ENCODE measurements at places on chromosomes 6 and 20. TPM values are rescaled to one million over a fixed set of nuclear protein-coding genes. Genes with fewer than 3 reads are reported as not detected.

- H3K4me3 ChIP-seq, result no peak overlapping the region
- H3K36me3 ChIP-seq, result no peaks in the 10 kb centered on the region
- DNase-seq, result no peak
- no peak overlapping the region for H3K27ac ChIP-seq
Observed at GRCh38 chr6:91094806-91095475, 508.1 kb upstream of the MAP3K7 start.

ANKEF1 gene
- total RNA-seq, result 9.7 TPM

GRCh38 chr6:106379951-106380350, 19.4 kb downstream of the CRYBG1 start:
- no peaks in the 10 kb centered on the region for H3K27me3 ChIP-seq
- no peaks in the 10 kb centered on the region for H3K4me1 ChIP-seq
- DNase-seq, result no peak
- no peak overlapping the region for H3K27ac ChIP-seq

DNA sequence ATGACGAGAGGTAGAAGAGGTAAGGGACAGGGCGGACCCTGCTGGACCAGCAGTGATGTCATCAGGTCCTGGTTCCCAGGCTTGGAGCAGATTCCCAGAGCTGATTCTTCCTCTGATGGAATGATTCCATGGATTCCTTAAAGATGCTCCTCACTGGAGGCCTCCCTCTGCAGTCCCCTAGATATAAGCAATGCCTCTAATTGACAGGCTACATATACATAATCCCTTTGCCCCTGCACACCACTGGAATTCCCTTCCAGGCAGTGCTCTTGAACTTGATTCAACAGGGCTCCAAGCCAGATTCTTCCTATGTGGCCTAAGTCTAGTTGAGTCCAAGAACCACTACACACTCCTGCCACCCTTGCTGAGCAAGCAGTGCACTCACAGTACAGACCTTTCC, 52.3 kb upstream of the L3MBTL3 start:
- no peak overlapping the region for H3K4me3 ChIP-seq
- H3K36me3 ChIP-seq, result no peaks in the 10 kb centered on the region
- no peaks in the 10 kb centered on the region for H3K27me3 ChIP-seq
- no peaks in the 10 kb centered on the region for H3K4me1 ChIP-seq
- no peak overlapping the region for H3K27ac ChIP-seq
- DNase-seq, result no peak

- no peaks in the 10 kb centered on the region for H3K27me3 ChIP-seq
- no peak overlapping the region for H3K27ac ChIP-seq
- H3K4me1 ChIP-seq, result no peaks in the 10 kb centered on the region
- no peak overlapping the region for H3K4me3 ChIP-seq
- no peaks in the 10 kb centered on the region for H3K36me3 ChIP-seq
Observed at GRCh38 chr6:55643861-55644260, 64.9 kb upstream of the HMGCLL1 start.

LKAAEAR1 gene
- total RNA-seq, result not detected

- H3K36me3 ChIP-seq, result no peaks in the 10 kb centered on the region
- no peak overlapping the region for H3K27ac ChIP-seq
- no peak for DNase-seq
- no peaks in the 10 kb centered on the region for H3K4me1 ChIP-seq
- no peak overlapping the region for H3K4me3 ChIP-seq
Observed at GRCh38 chr6:28600245-28600644, 74.6 kb downstream of the GPX5 start.

RAMACL gene
- 4.0 TPM for total RNA-seq

DNA sequence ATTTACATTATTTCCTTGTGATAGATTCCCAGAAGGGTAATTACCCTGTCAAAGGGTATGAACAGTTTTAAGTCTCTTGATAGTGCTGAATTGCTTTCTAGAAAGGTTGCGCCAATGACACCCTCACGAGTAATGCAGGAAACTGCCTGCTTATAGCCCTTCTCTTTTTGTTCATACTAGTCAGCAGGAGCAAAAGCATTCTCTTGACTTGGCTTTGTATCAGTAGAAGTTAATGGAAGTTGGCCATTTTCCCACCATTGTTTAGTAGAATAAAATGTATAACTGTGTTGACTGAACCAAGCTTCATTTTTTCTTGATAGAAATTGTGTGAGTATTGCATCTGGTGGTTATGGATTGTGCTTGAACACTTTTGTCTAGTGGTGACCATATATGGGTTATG, 100.1 kb downstream of the FARS2 start:
- no peak overlapping the region for H3K27ac ChIP-seq
- no peaks in the 10 kb centered on the region for H3K4me1 ChIP-seq
- H3K4me3 ChIP-seq, result no peak overlapping the region
- no peaks in the 10 kb centered on the region for H3K27me3 ChIP-seq
- no peaks in the 10 kb centered on the region for H3K36me3 ChIP-seq

GRCh38 chr6:10343320-10343719, 71.6 kb downstream of the TFAP2A start:
- H3K27ac ChIP-seq, result no peak overlapping the region
- no peaks in the 10 kb centered on the region for H3K4me1 ChIP-seq
- no peak for DNase-seq
- H3K36me3 ChIP-seq, result no peaks in the 10 kb centered on the region

GRCh38 chr6:29005183-29005885, at the start of gene ZNF311:
TSS of gene ZNF311 (minus strand) at chr6:29005315. CDS start at chr6:29003954, 1,361 bp downstream.
- no peaks in the 10 kb centered on the region for H3K36me3 ChIP-seq
- H3K27me3 ChIP-seq, result peaks cover 21% of the 10 kb centered on the region
- H3K4me3 ChIP-seq, result peak within 1 kb of the TSS; percentile 48
- H3K4me1 ChIP-seq, result no peaks in the 10 kb centered on the region
- DNase-seq, result peak; percentile 86

GRCh38 chr6:125674230-125674629, 75.2 kb upstream of the HEY2 start:
- no peak for DNase-seq
- H3K4me3 ChIP-seq, result no peak overlapping the region

DNA sequence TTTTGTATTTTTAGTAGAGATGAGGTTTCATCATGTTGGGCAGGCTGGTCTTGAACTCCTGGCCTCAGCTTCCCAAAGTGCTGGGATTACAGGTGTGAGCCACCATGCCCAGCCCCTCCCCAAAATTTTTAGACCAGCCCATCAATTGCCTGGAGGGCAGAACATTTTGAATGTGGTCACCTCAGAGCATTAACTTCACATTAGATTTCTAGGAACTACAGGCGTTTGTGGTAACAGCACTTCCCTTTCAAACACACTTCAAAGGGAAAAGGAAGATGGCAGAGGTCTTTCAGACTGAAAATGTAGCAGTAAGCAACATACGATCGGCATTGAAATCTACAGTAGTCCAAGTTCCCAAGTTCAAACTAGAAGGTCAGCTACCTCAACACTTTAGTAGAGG, 12.3 kb upstream of the SLA2 start:
- H3K27me3 ChIP-seq, result no peaks in the 10 kb centered on the region
- H3K4me1 ChIP-seq, result no peaks in the 10 kb centered on the region
- H3K27ac ChIP-seq, result no peak overlapping the region

Data from GM23338 (cell line).